ENCODE measurements at places on chromosomes 1 and 21. TPM values are rescaled to one million over a fixed set of nuclear protein-coding genes. Genes with fewer than 3 reads are reported as not detected.

DNA sequence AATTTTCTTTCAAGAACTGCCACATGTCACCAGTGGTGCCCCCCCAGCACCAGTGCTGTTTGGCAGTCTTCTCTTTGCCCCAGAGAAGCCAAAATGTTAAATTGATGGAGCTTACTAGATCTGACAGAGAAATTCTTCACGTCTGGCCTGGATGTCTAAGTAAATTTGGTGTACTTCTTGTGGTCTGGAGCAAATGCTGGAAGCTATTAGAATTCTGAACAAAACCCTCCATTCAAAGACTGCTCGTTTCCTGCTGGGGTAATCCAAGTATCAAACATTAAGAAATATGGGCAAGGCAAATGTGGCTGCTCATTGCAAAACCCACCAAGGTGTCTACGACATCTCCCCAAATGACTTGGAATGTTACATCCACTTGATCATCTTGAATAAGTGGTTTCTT lies 92.3 kb downstream of the ROR1 start:
- peaks cover 65% of the 10 kb centered on the region for H3K4me1 ChIP-seq
- 0 out of 2 replicates have a peak, but pooled peaks cover 3% of the 10 kb centered on the region for H3K36me3 ChIP-seq
- DNase-seq: no peak
- H3K27ac ChIP-seq: peak overlapping the region; percentile 89
- no peak overlapping the region for H3K4me3 ChIP-seq

DNA sequence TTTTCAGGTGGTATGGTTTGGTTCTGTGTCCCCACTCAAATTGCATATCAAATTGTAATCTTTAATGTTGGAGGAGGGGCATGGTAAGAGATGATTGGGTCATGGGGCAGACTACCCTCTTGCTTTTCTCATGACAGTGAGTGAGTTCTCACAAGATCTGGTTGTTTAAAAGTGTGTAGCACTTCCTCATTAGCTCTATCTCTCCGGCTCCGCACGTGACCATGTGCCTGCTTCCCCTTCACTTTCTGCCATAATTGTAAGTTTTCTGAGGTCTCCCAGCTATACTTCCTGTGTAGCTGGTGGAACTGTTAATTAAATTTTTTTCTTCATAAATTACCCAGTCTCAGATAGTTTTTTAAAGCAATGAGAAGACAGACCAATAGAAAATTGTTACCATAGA lies 843.2 kb downstream of the AMY1C start:
- H3K27ac ChIP-seq: no peak overlapping the region
- H3K4me1 ChIP-seq: no peaks in the 10 kb centered on the region
- H3K4me3 ChIP-seq: no peak overlapping the region
- no peaks in the 10 kb centered on the region for H3K36me3 ChIP-seq

KLHL21 gene
- total RNA-seq: 24.4 TPM

DNA sequence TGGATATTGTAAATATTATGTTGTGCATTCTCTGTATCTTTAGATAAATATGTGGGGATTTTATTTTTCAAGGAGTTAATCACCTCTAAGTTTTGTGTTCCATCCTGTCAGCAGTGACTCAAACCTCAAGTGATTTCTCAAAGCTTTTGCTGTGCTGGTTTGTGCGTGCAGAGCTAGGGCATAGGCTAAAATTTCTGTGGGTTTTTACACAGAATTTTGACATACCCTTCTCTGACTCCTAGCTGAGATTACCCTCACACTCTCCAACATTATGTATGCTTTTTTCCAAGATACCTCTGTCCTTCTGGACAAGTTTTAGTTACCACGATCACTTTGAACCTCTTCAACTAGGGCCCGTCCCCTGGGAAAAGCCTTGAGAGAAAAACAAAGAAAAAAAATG lies 384.9 kb downstream of the NCAM2 start:
- DNase-seq: no peak
- no peaks in the 10 kb centered on the region for H3K36me3 ChIP-seq
- H3K4me1 ChIP-seq: no peaks in the 10 kb centered on the region
- H3K27me3 ChIP-seq: no peaks in the 10 kb centered on the region
- H3K4me3 ChIP-seq: no peak overlapping the region

DNA sequence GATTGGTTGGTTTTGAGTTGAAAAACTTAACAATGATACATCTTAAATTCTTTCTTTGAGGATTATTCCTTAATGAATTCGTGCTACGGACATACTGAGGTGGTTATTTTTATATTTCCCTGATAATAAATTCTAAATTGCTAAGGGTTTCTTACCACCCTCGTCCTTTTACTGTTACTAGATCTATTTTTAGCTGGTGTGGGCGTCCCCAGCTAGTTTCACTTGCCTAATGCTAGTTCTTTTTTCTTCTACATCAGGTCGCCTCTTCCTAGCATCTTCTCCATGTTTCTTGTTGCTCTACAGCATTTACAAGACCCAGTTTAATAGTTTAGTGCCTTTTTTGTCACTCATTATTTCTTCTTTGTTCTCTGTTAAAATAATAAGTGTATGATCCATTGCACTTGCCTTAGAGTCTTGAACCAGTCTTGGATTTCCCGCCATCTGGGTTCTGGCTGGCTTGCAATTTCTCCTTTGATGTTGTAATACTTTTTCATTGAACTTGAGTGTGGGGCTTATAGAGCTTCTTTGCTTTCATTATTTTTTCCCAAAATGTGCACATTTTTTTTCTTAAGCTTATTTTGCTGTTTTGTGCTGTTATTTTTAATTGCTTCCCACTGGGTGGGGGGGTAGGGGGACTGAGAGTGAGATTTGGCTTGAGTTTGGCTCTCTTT lies 677 bp upstream of the HSD11B1 start:
- no peak overlapping the region for H3K27ac ChIP-seq
- no peaks in the 10 kb centered on the region for H3K27me3 ChIP-seq
- H3K4me1 ChIP-seq: no peaks in the 10 kb centered on the region
- H3K4me3 ChIP-seq: no peak overlapping the region
- DNase-seq: no peak

DNA sequence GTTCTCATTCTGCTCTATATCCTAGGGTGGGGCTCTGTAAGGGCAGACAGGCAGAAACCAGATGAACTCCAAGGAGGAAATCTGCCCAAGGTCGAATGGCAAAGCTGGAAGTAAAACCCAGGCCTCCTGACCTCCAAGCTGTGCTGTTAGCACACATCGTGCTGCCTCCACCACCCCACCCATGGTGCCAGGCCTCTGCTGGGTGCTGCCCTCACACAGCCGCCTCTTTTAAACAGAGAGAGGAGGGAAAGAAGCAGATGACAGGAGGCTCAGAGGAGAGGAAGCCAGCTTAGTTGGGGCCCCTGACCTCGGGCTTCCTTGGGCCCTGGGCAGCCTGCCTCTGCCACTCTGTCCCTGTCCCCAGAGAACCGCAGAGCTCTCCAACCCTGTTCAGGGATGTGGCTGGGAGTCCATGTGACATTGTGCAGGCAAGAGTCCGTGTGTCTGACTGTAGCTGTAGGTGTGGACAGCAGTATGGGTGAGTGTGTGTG lies 1.1 kb downstream of the SYNC start:
- no peaks in the 10 kb centered on the region for H3K27me3 ChIP-seq
- no peak overlapping the region for H3K4me3 ChIP-seq
- no peak overlapping the region for H3K27ac ChIP-seq
- no peak for DNase-seq
- no peaks in the 10 kb centered on the region for H3K36me3 ChIP-seq
- H3K4me1 ChIP-seq: peaks cover 9% of the 10 kb centered on the region

TP73 gene
- total RNA-seq: 6.9 TPM

DNA sequence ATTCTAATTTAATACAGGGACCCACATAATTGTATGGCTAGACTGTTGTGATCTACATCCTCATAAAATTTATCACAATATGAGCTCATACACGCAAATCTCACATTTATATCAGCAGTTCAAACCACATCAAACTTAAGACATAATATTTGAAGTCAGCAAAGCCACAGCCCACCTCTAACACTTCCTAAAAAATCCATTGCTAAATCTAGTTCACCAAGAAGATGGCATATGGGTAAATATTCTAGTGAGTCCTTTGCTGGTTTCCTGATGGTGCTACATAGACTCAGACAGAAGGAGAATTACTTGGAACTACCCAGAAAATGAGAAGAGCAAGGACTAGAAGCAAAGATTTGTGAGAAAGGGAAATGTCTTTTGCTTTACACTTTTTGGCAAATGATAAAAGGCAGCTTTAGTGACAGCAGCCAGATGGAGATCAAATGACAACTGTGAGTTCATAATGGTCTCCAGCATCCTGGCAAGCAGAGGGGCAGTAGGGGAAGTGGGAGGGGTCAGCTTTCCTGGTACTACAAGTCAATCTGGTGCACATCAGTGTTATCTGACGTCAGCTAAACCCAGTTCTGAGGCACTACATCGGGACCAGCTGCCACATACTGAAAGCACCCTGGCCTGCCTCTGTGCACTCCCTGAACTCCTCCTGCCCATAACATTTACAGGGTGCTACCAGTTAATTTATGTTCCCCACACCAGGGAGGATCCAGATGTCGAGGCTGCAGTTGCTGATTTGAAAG lies 10.6 kb upstream of the GADD45A start:
- H3K27me3 ChIP-seq: no peaks in the 10 kb centered on the region
- H3K36me3 ChIP-seq: no peaks in the 10 kb centered on the region
- no peak overlapping the region for H3K4me3 ChIP-seq
- no peak overlapping the region for H3K27ac ChIP-seq

DNA sequence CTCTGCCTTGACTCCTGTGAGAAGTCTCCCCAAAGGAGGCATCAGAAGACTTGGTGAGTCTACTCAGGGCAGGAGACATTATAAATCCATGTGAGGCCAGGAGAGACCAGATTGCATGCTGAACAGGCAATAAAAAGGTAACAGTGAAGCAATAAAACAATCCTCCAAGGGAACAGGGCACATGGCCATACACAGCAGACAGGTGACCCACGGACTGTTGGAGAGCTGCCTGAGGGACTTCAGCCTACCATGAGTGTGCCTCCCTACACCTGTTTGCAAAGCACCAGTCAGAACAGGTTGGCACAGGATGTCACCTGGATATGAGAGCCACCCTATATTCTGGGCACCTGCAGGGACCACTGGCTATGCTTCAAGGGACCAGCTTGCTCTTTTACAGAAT lies 67.6 kb downstream of the MAB21L3 start:
- H3K27ac ChIP-seq: no peak overlapping the region
- H3K27me3 ChIP-seq: no peaks in the 10 kb centered on the region

DNA sequence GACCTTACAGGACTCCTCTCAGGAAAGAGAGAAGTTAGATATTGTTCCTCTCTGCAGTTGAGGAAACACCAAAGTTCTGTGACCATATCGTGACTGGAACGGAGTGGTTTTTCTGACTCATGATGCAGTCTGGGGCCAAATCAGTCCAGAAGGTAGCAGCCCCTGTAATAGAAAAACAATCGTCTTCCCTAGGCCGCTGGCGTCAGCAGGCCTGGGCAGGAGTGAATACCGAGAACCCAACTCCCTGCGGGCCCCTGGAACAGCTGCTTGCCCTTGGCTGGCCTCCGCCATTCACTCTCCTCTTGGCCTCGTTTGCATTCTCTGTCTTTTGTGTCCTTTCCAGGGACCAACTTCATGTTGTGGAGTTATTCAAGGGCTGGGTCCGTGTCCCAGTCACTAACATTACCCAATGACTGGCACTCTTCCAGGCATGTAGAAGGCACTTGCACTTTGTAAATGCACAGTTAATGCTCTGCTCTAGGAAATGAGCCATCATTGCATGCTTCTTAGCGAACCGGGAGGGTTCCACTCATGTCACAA lies 10.9 kb upstream of the CD101 start:
- H3K4me1 ChIP-seq: no peaks in the 10 kb centered on the region
- DNase-seq: no peak
- no peaks in the 10 kb centered on the region for H3K27me3 ChIP-seq

DNA sequence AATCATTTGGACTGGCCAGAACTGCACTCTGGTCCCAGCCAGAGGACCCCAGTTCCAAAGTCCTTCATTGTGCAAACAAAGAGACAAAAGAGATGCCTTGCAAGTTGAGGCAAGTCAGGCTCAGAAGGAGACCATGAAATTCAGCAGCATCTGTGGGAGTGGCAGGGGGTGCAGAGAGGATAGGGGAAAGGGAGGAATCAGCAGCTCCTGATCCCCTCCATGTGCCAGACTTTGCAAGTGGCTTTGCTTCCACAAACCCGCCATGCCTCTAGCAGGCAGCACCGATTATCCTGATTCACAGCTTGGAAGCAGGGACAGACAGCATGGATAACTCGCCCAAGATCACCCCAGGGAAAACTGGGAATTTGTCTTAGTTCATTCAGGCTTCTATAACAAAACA lies 2.1 kb upstream of the CAPN9 start:
- no peaks in the 10 kb centered on the region for H3K36me3 ChIP-seq
- DNase-seq: no peak
- no peak overlapping the region for H3K27ac ChIP-seq
- no peak overlapping the region for H3K4me3 ChIP-seq

- no peak overlapping the region for H3K4me3 ChIP-seq
- H3K36me3 ChIP-seq: peaks cover 37% of the 10 kb centered on the region
- no peak for DNase-seq
- no peak overlapping the region for H3K27ac ChIP-seq
Observed at GRCh38 chr1:111145963-111146768, 6.1 kb downstream of the CEPT1 start.

BSND gene
- total RNA-seq: 0.09 TPM

- H3K4me3 ChIP-seq: no peak overlapping the region
- H3K27me3 ChIP-seq: no peaks in the 10 kb centered on the region
- H3K27ac ChIP-seq: no peak overlapping the region
- DNase-seq: no peak
- no peaks in the 10 kb centered on the region for H3K36me3 ChIP-seq
Observed at GRCh38 chr1:9721606-9722377, 70.3 kb downstream of the PIK3CD start.

AMIGO1 gene
- total RNA-seq: 4.1 TPM
